ENCODE measurements at places on chromosomes 7 and 10.
A peak's percentile ranks its signal among the peaks of the same experiment; 100 is the strongest.

DNA sequence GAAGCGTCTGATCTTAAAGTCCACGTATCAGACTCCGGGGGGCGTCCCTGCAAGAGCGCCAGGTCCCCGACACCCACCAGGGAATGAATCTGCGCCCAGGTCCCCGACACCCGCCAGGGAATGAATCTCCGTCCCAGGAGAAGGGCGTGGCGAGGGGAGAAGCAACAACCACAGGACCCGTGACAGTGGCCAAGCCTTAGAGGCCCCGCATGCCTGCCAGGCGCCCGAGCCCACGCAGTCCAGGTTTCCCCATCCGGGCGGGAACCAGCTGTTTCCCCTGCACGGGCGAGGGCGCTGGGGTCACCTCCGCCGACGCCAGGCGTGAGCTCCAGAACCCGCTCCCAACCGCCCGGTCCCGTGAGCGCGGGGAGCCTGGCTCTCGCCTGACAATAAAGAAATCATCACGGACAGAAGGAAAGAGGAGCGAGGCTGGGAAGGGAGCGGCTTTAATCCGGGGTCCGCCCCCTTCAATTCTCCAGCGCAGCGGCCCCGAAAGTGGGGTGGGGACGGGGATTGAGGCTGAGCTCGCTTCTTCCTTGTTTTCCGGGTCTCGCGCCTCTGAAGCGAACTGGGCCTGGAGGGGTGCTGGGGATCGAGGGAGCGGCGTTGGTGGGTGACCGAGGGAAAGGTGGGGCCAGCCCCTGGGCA is 29.0 kb upstream of the BMS1 start:
- no peak for DNase-seq

GRCh38 chr7:133513608-133514007 is 260.7 kb downstream of the EXOC4 start:
- DNase-seq: peak; percentile 41

GRCh38 chr10:105073999-105074398 is 432.9 kb downstream of the SORCS3 start:
- DNase-seq: no peak

GRCh38 chr10:30114401-30114800 is 55.0 kb upstream of the JCAD start:
- no peak for DNase-seq

- no peak for DNase-seq
Observed at GRCh38 chr10:92969151-92969550, 91.4 kb upstream of the CYP26C1 start.

GRCh38 chr7:93985101-93985500 is 19.1 kb downstream of the BET1 start:
- no peak for DNase-seq

DNA sequence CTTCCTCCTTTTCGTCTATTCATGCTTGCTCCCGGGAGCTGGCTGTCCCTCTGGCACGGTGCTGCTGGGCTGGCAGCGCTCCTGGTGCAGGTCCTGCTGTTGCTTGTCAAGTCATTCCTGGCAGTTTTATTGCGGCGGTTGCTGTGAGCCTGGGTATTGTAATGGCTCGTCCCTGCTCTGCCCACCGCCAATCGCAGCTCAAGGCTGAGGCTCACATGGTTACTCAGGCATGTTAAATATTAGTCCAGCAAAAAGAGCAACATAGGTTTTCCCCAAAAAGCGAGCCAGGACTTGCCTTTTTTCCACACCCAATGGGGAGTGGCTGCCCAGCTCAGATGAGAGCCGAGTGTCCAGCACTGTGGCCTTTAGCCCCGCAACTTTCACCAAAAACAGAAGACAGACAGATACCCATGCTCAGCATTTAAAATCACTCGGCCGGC is 492.9 kb upstream of the FOXK1 start:
- DNase-seq: peak; percentile 6

DNA sequence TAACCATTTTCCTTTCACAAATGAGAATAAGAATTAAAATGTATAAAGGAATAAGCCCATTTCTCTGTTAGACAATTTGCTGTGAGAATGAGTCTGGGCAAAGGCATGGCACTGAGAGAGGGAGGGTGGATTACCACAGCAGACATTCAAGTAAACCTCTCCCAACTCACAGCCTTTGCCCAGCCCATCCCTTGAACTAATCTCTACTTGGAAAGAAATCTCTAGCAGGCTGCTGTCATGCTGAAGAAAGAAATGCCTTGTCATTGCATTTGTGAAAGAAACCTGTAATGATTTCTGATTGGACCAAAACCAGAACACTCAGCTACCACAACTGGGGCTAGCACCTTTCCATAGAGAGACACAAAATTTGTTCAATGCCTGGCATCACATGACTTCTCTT is 39.2 kb downstream of the CH25H start:
- DNase-seq: no peak

DNA sequence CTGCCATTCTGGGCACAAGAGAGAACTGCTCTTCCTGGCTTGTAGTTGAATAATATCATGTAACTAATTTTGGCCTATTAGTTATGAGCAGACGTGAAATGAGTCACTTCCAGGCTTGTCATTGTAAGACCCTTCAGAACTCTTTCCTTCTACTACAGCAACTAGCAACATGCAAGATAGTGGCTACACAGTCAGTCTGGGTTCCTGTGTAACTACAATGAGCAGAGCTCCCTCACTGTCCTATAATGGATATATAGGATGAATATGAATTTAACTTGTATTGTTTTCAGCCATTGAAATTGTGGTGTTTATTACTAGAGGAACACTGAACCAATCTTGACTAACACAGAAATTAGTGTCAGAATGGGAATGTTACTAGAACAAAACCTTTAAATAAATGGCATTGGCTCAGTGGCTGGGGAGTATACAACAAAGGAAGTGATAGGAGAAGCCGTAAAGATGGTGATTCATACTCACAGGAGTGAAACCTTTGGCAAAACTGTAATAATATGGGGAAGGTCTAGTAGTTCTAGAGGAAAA is 2.9 kb upstream of the MTPN start:
- peak; percentile 76 for DNase-seq

GRCh38 chr7:88546808-88547207 is 212.7 kb upstream of the ZNF804B start:
- DNase-seq: peak; percentile 33

- no peak for DNase-seq
Observed at GRCh38 chr7:109611656-109612055, 1042.0 kb downstream of the DNAJB9 start.

- no peak for DNase-seq
Observed at GRCh38 chr10:1333981-1334380, 277.8 kb downstream of the WDR37 start.

DNA sequence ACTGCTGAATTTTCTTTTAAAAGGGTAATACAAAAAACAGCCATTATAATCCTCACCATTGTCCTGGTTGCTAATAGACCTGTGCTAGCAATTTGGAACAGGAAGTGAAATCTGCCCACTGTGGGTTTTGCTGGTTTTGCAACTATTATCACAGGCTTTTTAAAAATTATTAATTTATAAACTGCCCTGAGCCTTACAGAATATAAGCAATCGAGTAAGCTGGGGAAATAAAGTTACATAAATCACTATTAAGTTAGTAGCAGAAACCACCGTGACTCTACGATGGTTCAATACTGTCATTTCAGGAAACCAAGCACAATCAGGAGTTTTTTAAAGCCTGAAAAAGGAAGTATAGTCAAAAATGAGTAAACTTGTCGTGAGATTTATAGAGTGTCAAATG is 62.3 kb downstream of the TMEM26 start:
- no peak for DNase-seq

DNA sequence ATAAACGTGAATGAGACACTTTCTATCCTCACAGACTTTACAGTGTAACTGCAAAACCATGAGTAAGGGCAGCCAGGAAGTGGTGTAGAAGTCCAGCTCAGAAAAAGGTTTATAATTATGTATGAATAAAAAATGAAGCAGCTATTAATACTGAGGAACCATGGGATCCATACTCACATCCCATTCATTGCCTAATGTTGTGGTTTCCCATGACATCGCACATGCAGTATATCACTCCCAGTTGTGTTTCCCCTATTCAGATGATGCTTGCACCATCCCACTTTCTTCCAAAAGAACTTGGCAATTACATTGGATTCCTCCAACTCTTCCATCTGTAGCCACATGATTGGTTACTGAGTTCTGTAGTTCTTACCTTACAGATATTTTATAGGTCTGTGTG is 74.5 kb upstream of the SEMA3D start:
- DNase-seq: peak; percentile 11

GRCh38 chr10:120782336-120782735 is 68.8 kb upstream of the WDR11 start:
- DNase-seq: no peak

- DNase-seq: peak; percentile 28
Observed at GRCh38 chr7:105656922-105657521, 75.7 kb upstream of the EFCAB10 start.

- no peak for DNase-seq
Observed at GRCh38 chr7:129535896-129536295, 33.6 kb downstream of the SMKR1 start.

DNA sequence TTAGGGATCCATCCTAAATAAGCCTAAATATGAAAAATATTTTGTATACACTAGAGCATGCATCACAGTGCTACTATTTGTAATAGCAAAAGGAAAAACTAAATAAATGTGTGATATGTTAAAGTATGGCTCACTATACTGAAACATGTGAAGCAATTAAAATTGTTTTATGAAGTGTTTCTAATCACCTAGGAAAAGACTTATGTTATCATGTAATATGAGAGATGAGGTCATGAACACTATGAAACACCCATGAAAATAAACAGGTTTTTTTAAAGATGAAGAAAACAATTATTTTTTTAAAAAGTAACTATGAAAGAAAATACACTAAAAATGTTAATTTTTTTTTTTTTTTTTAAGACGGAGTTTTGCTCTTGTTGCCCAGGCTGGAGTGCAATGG is 16.8 kb upstream of the ARHGAP12 start:
- no peak for DNase-seq

GRCh38 chr10:100008708-100009282 is 952 bp downstream of the DNMBP start:
- DNase-seq: no peak

DNA sequence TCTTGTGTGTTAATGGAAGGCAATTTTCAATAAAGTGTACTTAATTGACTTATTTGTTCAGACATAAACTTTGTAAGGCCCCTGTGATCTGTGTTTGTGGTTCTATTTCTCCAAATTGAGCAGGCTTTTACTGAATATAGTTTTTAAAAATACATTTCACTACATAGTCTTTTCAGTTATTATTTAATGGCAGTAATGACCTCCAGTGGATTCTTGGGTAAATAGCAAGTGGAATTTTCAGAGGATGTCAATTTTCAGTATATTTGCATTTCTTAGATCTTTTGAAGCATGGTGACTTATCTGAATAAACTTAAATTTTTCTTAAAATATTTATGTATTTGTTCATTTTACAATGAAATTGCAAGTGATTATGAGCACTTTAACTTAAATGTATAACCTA is 203.1 kb upstream of the PCLO start:
- peak; percentile 33 for DNase-seq

DNA sequence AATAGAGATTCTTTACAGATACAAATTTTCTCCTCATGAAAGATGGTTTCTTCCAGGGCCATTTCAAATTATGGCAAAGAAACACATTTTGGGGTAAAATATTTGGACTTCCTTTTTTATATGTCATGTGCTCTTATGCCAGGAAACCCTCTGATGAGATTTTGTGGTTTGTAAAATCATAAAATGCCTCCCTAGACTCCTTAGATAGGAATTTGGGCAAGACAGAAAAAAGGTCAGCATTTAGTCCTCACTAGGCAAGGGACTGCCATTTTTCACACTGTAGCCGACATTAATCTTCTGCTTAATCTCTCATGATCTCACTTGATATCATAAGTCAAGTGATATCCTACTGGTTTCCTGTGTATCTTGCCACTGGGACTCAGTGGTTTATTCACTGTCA is 286.4 kb downstream of the ARHGAP12 start:
- no peak for DNase-seq

DNA sequence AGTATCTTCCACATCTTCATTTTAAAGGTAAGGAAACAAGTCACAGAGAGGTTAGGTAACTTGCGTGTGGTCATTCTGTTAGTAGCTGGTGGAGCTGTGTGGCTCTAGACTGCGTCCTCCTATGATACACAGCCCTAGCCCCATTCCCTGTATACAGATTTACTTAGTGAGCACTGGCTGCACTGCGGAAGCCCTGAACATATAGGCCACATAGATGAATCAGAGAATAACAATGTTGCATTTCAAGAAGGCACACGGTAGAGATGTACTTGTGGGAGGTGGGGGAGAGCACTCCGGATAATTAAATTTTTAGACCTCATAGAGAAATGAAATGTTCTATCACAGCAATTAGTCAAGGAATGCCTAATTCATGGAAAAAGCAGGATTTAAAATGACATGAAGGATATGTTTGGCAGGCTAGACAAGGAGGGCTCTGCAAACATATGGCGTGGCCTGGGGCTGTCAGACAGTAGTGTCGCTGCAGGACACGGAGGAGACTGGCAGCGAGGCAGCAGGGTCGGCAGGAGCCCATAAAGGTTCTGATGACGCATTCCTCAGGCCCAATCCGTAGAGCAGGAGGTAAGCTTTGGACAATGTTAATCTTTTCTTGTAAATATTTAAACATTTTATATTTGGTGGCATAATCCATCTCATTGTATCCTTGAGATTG is 29.5 kb downstream of the RAB11FIP2 start:
- no peak for DNase-seq

DNA sequence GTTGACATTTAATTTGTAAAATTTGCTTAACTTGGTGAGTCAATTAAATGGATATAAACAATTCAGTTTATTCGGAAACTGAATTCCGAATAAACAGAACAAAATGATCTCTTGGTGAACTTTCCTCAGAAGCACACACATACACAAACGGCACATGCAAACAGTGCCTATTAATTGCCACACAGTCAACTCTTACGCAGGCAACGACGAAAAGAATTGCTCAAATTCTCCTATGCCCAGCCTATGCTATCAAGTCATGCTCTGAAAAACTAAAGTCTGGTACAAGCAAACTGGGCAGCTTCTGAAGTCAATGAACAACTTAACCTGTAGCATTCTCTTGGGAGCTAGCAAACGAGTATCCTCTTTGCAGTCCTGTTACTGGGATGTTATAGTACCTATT is 38.8 kb upstream of the ASL start:
- DNase-seq: no peak

DNA sequence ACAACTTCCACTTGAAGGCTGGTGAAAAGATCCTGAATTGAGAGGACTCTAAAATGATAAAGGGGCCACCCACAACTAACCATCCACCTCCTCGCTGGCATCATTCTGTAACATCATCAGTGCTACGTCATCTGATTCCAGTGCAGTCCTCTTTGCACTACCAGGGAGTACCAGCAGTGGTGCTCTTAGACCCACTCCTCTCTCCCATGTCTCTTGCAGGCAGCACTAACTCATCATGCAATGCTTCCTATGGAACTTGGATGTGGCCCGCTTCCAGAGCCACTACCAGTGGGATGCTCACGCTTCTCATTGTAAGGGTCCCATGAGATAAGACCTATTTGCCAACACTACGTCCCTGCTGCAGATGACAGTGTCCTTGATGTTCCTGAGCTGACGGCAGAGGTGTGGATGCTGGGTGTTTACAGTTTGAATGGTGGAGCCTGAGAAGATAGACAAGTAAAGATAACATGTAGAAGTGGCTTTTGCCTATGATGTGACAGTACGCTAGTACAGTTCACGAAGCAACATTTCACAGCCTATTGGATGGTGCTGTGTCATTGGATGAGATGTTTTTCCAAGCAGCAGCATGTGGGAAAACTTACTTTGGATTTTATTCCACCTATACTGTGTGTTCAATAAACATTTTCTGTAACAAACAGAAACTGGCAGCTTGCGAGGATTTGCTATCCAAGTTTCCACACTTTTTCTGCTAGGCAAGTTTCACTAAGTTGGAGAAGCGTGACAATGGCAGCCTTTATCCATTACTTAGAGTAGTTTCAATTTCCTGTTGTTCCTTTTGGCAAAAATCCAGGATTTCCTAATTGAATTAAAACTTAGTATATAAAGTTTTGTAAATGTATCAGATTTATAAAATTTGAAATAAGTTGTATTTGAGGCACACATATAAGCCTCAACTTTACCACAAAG is 35.8 kb upstream of the COBL start:
- DNase-seq: no peak
